Peyer's patch (tissue), 4 donors: ENCODE measurements at places on chromosomes 4 and X.

- no peak for DNase-seq
Observed at GRCh38 chr4:40825014-40825838, 75.5 kb downstream of the NSUN7 start.

- no peak for DNase-seq
Observed at GRCh38 chrX:41889317-41890025, 33.9 kb downstream of the CASK start.

DNA sequence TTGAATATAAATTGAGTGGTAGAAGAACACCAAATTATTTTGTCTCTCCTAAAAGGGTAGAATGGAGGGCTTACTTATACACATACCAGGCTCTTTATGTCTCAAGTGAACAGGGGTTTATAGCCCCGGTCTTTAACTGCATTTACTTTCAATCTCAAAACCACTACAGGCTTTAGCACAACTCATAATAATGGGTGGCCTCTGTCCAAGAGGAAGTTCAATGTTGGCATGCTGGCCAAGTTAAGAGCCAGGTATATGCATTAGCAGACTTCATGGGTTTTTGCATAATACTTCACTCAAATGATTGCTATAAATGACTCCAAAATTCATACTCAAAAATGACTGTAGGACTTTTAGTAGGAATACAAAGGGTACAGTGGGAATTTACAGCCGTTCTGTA, 118.5 kb upstream of the OTUD4 start:
- no peak for DNase-seq

- DNase-seq = no peak
Observed at GRCh38 chr4:14375816-14376215, 626.5 kb upstream of the CPEB2 start.

GRCh38 chr4:80161413-80162058, 35.8 kb upstream of the PRDM8 start:
- no peak for DNase-seq

DNA sequence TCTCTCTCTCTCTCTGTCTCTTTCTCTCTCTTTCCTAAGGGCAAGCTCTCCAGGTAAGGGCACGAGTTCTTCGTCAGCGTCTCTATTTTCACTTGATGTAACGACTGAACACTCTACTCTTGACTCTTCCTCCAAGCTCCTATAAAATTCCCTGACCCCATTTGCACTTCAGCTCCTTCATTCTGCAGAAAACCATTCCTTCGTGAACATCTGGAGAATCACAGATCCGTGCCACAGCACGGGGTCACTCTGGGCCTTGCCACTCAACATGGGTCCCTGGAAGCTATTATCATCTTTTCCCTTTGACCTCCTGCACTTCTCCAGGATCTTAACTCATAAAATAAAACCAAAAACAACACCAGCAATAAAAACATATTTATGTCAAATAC, 112.0 kb upstream of the LNX1 start:
- no peak for DNase-seq

GRCh38 chr4:40256329-40256728, 59.5 kb downstream of the RHOH start:
- DNase-seq = no peak

DNA sequence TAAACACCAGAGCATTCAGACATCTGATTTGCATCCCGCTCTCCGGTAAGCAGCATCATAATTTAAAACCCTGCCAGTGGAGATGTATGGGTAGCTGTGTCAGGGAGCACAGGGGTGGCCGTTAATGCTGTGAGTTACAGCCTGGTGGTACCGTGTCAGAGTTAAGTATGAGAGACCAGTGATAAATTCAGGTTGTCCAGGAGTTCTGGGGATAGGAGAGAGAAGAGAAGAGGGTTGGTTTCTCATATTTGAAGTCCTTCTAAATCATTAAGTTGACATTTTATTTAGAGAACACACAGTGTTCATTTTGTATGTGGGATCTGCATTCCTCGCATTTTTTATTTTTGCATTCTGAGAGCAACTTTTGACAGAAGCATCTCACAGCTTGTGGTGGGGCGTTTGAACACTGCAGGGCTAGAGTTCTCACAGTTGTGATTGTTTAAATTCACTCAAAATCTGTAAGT, 157.6 kb downstream of the DCLK2 start:
- DNase-seq = no peak

DNA sequence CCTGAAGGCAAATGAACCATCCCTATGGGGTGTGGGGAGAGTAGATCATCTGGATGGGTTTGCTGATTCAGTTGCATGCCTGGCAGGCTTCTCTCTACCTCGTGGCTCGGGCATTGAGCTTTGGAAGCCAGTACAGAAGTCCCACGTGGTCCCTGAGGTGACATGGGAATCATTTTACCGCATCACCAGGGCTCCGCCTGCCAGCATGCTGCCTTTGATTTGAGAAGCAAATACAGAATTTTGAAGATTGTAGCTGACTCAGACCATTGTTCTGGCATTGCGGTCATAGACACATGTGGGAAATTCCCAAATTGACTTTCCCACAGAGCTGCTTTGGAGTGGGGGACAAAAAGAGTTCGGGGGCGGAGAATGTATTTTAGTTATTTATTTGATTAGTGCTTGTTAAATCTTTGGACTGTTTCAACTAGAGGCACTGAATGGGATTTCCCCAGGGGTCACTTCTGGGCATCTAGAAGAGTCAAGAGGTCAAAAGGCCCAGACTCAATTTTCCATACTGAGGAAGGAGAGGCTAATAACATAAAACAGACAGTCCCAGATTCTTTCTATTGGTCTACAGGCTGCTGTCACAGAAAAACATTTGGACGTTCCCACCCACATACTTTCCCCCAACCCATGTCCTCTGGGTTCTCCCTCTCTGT, 79.3 kb downstream of the NHSL2 start:
- no peak for DNase-seq

- DNase-seq = no peak
Observed at GRCh38 chr4:93529692-93530372, 298.7 kb upstream of the ATOH1 start.

DNA sequence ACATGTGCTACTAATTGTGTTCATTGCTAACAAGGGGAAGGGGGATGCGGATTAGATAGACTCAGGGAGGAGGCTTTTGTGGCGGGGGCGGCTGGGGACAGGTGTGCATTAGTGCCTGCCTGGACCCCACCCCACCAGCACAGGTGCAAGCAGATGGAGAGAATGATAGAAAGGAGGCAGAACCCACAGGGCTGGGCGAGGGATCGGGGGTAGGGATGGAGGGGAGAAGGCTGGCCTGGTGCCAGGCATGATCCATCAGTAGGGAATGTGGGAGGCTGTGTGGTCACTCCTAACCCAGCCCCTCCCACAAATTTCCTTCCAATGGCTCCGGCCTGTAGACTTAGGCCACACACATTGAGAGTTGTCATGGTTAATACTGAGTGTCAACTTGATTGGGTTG, 30.5 kb upstream of the CRMP1 start:
- DNase-seq = no peak

DNA sequence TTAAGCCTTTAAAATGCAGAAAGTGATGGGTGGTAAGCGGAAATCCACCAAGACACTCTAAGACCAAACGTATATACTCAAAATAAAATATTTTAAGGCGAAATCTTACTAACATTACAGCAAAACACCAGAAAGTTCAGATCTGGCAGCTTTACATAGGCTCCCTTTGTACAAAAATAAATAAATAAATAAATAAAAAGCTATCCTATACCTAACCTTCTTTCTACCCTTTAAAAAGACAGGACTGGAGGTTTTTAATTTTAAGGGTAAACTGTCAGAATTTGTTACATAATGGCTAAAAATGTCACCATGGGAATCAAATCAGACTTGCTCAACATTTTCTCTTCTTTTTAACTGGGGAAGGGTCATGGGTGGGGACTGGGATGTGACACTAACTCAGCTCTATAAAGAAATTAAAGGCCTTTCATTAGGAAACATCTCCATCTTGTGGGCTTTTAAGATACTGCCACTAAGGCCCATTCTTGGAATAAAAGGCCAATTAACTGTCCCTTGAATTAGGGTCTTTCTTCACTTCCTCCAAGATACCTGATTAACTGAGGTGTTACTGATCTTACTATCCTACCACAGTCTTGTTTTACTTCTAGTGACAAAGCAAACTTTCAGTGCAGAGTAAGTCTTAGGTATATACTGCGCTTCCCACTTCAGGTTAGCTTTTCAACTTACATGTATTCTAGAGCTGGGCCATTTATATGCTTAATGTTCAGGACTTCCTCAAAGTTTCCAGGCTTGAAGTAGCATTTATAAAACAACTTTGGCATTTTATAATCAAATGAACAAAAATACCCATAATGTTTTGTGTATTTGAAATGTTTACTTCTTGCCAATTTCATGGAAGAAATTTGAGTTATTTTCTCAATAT, 13.3 kb downstream of the HNRNPD start:
- no peak for DNase-seq
